ENCODE measurements at places on chromosomes 7 and 10. TPM values are rescaled to one million over a fixed set of nuclear protein-coding genes. Genes with fewer than 3 reads are reported as not detected.

The RBM33 gene
- 93.1 TPM for total RNA-seq

DNA sequence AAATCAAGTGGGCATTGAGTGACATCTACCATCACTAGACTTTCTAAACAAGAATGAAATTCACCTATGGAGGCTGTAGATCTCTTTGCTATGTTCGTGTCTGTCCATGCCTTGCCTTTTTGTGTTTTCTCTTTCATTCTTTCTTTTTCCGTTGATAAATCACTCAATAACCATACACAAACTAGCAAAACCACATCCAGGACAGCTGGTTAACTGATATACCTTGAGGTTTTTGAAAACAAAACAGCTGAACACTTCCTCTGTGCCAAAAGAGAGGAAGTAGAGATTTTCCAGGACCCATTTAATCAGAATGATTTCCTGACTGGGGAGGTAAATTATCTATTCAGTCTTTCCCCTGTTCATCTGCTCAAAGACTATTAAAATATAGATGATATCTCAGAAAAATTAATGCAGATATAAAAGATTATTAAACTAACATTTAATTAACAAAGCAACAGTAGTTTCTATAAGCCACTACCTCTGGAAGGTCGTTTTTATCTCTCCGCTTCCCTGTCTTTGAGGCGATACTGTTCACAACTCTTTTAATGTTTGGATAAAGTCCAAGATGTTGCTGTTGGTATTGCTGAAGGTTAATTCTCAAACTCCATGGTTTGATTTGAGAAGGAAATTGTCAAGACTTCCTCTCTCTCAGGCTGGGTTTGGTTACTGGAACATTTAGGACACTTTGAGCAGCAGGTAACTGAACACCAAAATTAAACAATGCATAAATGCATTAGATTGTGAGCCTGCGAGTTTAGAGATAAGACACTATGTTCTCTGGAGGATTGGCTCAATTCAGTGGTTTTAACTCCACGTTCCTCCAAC is 24.4 kb upstream of the C10orf67 start:
- peak overlapping the region; percentile 59 for H3K4me3 ChIP-seq
- DNase-seq: no peak
- peaks cover 79% of the 10 kb centered on the region for H3K4me1 ChIP-seq
- H3K27ac ChIP-seq: peak overlapping the region; percentile 2
- peaks cover 6% of the 10 kb centered on the region for H3K36me3 ChIP-seq
- no peaks in the 10 kb centered on the region for H3K27me3 ChIP-seq

The GFRA1 gene
- total RNA-seq: not detected

DNA sequence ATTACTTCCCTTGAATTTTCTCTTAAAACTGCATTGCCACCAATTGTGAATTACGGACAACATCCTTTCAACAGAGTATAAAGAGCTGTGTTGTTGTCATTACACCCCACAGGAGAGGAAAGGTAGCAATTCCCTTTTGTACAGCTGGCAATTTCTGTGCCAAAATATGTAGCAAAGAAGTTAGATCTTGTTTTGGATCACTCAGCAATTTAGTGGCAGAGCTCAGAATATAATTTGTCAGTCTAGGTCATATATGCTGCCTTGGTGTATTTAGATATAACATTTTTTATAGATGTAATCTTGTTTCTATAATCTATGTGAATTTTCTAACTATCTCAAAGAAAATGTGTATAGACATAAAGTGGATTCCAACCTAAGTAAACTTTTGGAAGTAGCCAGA is 38.8 kb downstream of the NRBF2 start:
- peak overlapping the region; percentile 64 for H3K27ac ChIP-seq
- peak overlapping the region; percentile 11 for H3K4me3 ChIP-seq
- peaks cover 56% of the 10 kb centered on the region for H3K4me1 ChIP-seq
- DNase-seq: no peak
- no peaks in the 10 kb centered on the region for H3K27me3 ChIP-seq

DNA sequence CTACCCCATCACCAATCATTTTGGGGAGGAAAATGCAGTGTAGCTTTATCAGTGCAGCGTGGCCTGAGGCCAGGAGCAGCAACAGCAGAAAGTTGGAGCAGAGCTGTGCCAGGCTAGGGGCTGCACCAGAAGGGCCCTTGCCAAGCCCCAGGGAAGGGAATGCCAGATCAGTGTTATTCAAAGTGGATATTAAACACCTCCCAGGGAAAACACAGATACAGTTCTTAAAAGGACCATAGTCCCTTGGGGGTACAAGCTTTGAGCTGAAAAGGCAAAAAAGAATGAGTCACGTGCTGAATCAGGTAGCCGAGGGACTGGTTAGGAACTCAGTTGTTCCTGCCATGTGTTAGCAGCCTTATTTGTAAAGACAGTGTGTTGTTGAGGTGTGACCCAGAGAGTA is 54.0 kb downstream of the GSDME start:
- no peaks in the 10 kb centered on the region for H3K4me1 ChIP-seq
- no peaks in the 10 kb centered on the region for H3K36me3 ChIP-seq
- H3K27me3 ChIP-seq: no peaks in the 10 kb centered on the region
- DNase-seq: no peak
- H3K27ac ChIP-seq: peak overlapping the region; percentile 11

GRCh38 chr7:11858026-11858425 is 26.0 kb upstream of the THSD7A start:
- H3K4me3 ChIP-seq: no peak overlapping the region
- H3K27me3 ChIP-seq: no peaks in the 10 kb centered on the region
- no peaks in the 10 kb centered on the region for H3K4me1 ChIP-seq
- H3K27ac ChIP-seq: no peak overlapping the region
- no peaks in the 10 kb centered on the region for H3K36me3 ChIP-seq

The GCK gene
- 0.67 TPM for total RNA-seq

- no peak overlapping the region for H3K4me3 ChIP-seq
- H3K27ac ChIP-seq: no peak overlapping the region
- peaks cover 1% of the 10 kb centered on the region for H3K36me3 ChIP-seq
- no peaks in the 10 kb centered on the region for H3K4me1 ChIP-seq
These were observed 1061.5 kb downstream of the LRMDA start for GRCh38 chr10:76492678-76493472.

DNA sequence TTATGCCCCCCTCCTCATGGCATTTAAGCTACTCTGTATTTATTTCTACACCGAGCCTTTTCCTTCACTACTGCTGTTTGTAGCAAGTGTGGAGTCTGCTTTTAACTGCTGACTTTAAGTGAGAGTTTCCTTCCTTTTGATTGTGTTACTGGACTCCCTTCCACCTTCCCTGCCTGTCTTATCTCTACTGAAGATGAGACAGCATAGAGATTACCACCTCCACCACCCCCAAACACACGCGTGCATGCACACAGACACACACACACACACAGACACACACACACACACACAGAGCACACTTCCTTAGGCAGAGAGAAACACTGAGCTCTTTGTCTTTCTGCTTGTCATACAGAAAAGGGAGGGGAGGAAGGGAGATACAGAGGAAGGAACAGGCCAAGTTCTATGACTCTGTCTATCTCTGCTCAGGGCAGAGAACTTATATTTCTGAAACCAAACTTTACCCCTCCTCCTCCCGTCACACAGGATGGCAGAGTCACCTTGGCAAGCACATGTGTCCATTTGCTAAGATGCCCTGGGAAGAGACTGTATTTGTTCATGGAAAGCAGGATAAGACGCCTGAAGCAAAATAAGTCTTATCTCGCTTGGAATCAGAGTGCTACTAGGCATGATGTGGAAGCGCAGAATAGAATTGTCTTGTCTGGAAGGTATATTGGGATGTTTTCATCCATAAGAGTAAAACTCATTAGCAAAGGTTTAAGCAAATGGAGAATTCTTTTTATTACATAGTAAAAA is 81.8 kb upstream of the CAV2 start:
- no peaks in the 10 kb centered on the region for H3K36me3 ChIP-seq
- H3K4me3 ChIP-seq: no peak overlapping the region
- DNase-seq: no peak

The CFAP70 gene
- total RNA-seq: 0.95 TPM

DNA sequence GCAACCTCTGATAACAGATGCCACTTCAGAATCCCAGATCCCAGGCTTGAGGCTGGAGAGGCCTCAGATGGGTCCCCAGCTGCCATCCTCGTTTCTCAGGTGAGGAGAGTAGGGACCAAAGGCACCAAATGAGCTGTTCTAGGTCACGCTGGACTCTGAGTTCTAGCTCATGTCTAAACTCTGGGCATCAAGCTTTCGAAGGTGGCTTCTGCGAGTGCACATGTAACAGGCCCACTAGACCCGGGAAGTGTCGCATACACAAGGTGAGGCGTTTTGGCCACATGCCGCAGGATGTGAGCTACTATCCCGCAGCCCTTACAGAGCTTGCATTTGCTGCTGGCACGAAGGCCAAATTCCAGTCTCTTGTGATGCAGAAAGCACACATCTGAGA is 355.1 kb upstream of the SHH start:
- H3K4me1 ChIP-seq: no peaks in the 10 kb centered on the region
- H3K4me3 ChIP-seq: no peak overlapping the region
- no peak for DNase-seq

GRCh38 chr7:55280031-55280454 is 85.1 kb upstream of the LANCL2 start:
- H3K4me3 ChIP-seq: no peak overlapping the region
- H3K27me3 ChIP-seq: no peaks in the 10 kb centered on the region
- H3K27ac ChIP-seq: no peak overlapping the region
- no peaks in the 10 kb centered on the region for H3K4me1 ChIP-seq
